ENCODE measurements at places on chromosomes 2 and 18.

DNA sequence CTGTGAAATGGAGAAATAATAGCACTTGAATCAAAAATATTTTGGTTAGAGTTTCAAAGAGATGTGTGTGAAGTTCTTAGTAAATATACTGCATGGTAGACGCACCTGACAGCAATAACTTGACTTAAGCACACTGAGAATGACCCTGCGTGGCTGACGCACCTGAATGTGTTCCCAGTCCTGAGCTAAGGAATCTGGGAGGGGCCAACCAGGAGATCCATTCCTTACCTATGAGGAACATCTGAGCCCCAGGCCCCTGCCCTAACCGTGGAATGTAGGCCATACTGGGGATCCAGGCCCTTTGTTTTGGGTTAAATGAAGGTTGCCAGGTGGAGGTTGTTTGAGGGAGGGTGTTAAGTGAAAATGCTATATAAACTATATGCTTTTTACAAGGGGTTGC, 284.4 kb downstream of the RBM43 start:
- no peak for DNase-seq

GRCh38 chr2:191691016-191691735, 13.2 kb downstream of the NABP1 start:
- DNase-seq: peak; percentile 79

- no peak for DNase-seq
These were observed 33.5 kb downstream of the PDE1A start for GRCh38 chr2:182393270-182393760.

DNA sequence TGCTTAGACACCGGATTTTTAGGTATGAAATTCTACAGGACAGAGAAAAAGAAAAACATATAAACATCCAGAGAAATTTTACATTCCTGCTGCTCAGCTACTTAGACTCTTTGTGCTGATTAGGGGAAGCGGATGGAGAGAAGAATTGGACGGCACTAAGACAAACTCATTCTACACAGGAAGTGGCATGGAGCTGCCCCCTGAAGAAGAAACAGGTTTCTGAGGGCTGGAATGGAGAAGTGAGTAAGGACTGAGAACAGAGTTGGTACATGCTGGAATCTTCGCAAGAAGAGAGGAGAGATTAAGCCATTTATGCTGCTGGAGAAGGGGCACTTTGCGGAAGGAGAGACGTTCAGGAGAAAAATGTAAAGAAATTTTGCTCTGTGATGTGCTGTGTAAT, 253.0 kb upstream of the ERBB4 start:
- DNase-seq: no peak

DNA sequence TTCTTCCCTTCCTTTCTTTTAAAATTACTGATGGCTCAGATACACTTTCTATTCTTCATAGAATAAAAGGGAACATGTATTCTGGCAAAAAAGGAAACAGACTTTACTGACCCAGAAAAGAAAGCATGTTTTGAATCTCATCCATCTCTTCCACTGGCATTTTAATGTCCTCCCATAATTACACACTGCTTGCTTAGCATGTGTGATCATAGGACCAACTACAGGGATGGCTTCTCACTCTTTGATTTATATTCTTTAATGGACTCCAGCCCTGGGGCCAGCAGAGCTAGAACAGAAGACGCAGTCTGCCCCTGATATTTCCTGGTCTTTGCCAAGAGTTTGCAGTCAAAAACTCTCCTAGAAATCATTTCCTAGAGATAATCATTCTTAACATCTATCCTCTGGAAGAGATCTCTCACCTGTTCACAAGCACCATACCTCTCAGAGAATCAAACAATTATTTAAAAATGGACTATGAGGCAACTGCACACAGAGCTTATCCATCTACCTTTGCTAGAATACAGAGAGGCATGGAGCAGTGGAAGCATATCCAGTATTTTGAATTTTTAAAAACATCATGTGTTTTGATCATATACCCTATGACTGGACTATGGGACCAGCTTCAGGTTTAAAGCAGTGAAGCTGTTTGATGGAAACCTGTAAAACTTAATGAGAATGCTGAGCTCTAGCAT, 429.1 kb downstream of the NRXN1 start:
- no peak for DNase-seq

DNA sequence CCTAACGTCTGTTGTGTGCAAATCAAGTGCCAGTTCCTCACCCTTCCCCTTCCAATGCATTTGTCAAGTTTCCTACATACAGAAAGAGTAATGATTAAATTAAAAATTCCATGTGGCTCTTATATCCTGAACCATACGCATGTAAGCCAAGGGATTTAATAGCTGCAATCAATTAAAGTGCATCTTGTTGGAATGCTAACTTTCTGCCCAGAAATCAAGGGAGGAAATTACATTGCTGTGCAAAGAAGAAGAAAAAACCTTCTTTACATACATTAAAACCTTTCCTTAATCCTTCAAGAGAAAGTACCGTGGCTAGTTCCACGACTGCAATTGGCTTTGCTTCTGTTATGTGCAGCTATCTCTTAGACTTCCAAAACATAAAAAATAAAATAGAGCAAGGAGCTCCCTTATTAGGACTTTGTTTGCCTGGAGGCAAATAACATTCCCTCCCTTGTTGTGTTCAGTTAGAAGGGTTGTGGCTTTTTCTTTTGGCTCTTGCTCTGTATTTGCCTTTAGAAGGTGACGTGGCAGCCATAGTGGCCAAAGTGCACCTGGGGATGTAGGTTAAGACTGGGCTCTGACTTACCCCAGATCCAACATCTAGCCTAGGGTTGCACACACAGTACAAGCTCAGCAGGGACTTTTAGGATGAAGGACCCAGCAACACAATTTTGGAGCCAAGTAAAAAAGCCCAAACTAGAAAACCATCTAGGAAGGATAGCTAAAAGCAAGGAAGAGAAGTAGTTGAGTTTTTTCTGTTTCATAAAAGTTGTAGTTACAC, 158.3 kb downstream of the ANTXR1 start:
- no peak for DNase-seq

Data from DMS53 (cell line).